ENCODE measurements at places on chromosomes 3 and 15.
A peak's percentile ranks its signal among the peaks of the same experiment; 100 is the strongest.

DNA sequence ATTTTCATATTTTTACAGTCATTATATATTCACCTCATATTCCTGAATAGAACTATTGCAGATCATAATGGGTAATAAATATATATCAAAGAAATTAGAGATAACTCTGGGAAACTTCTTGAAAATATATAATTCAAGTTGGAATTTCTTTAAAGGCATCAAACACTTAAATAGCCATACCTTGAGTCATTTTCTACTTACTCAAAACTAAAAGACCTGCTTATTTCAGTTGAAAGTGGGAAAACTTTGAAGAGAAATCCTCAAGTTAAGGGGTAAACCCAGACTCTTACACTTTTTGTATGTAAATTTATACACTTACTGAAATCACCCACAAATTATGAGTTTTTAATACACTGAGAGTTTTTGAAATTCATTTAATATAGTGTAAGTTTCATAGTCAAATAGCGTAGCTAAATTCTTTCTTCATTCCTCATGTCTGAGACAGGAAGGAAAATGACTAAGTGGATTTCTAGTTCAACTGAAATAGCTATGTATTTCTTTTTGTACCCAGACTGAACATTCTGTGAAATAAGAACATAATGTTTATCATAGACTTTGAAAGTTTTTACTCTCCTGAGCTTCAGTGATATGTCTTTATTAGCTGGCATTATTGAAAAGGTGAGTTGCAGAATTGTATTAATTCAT is 4.6 kb upstream of the ALCAM start:
- no peak for DNase-seq

DNA sequence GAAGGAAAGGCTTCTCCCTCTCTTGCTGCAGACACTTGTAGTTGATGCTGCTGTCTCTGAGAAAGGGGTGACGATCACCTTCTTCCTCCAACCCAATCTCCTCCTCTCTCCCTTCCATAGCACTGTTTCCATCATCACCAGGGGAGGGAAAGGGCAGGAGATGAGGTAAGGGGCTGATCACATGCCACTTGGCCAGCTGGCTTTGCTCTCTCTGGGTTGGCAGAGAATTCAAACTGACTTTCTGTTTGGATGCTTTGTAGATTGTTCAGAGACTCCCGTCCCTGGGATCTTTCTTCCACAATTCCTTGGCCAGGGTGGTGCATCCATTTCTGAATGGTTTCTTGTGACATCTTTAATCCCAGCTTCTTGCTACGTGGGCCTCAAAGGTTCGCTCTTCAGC is 43.2 kb upstream of the ZNF148 start:
- DNase-seq = no peak

DNA sequence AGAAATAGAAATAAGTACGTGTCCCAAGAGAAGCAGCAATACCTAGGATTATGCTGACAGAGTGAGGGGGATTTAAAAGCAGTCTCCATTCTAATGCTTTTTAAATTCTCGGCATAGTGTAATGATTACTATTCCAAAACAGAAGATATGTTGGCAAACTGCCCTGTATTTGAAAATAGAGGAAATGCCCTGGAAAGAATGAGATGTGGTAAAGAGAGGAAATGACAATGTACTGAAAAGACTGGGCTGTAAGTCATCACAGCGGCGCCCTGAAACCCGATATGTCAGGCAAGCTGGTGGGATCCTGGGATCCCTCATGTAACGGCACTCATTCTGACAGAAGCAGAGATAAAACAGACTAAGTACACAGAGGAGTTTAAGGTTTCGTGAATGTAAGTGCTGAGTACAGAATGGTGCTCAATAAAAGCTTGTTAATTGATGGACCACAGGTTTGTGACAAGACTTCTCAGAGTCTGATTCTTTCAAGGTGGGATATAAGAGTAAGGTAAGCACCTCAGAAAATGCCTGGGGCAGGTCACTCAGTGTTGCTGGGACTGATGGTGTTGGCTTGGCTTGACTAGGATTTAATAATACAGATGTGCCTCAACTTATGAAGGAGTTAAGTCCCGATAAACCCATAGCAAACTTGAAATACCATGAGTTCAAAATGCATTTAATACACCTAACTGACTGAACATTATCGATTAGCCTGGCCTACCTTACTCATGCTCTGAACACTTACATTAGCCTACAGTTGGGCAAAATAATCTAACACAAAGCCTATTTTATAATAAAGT is 91.4 kb downstream of the NFKBIZ start:
- peak; percentile 78 for DNase-seq

- no peak for DNase-seq
These were observed 5.3 kb upstream of the CSNK1G1 start for GRCh38 chr15:64361259-64361658.

GRCh38 chr3:179398574-179399231 is 51.2 kb downstream of the MFN1 start:
- DNase-seq = no peak

DNA sequence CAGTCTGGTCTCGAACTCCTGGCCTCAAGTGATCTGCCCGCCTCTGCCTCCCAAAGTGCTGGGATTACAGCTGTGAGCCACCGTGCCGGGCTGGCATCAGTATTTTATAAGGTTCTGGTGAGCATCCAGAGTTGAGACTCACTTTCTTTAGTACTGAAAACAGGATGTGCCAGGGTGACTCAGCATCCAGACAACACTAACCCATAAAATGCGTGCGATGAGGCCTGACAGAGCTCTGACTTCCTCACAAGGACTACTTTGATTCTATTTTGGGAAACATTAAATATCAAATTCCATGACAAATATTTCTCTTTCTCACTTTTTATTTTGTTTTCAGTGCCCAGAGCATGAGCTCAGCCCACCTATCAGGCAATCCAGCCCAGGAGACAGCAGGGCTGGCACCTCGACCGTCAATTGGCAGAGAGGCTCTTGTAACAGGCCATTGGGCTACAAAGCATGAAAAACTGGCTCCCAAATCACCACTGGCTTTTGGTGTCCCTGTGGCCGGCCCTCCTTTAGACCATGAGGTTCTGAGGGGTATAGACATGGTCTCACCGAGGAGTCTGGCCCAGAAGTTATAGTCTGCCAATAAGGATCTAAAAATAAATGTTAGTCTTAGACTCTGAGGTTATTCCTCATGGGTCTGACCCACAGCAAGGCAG is 75.0 kb downstream of the FEM1B start:
- peak; percentile 89 for DNase-seq

Measured in aorta (tissue), 5 donors.